ENCODE measurements at places on chromosomes 11 and 22.

DNA sequence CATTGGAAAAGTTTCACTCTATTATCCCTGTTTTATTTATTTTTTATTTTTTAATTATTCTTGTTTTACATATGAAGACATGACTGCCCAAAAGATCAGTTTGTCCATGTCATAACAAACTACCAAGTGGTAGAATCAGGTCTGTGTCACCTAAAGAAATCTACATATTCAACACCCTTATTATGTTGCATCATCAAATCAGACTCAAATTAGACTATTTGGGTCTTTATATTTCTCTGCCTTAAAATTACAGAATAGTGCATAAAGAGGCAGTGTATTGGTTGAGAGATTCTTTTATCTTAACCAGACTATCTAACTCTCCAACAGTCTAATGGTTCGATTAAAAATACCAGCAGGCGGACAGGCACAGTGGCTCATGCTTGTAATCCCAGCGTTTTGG lies 18.5 kb upstream of the ATP5MG start:
- DNase-seq, result no peak

- no peak for DNase-seq
Observed at GRCh38 chr22:29351891-29352290, 36.4 kb upstream of the RASL10A start.

DNA sequence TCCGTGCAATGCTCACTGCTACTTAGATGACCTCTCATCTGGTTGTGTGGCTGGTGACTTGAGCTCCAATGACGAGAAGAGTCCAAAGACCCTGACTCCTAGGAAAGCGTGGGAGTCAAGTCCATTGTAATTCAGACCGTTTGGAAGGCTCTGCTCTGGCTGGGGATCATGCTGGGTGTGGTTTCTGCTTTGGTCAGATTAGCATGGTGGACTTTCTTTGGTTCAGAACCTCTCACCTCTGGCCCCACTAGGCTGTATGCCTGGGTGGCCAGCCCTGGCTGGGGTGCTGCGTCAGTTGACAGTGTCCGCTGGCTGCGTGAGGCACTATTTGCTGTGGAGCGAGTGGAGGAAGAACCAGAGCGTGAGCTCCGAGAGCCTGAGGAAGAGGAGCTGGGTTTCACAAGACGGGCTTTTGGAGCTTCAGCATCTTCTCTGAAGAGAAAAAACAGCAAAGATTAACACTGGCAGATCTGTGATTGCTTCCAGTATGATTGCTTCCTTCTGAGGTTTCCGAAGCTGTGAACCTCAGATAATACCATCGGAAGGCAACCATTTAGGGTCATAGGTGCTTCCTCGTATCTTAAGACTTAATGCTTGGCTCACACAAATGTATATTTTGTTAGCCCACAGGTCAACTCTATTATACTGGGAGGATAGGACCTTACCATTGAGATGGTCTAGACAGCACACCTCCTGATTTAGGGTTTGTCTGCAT lies 11.6 kb upstream of the HSPA8 start:
- DNase-seq, result no peak

- no peak for DNase-seq
Observed at GRCh38 chr11:27357250-27357649, 5.8 kb downstream of the CCDC34 start.

DNA sequence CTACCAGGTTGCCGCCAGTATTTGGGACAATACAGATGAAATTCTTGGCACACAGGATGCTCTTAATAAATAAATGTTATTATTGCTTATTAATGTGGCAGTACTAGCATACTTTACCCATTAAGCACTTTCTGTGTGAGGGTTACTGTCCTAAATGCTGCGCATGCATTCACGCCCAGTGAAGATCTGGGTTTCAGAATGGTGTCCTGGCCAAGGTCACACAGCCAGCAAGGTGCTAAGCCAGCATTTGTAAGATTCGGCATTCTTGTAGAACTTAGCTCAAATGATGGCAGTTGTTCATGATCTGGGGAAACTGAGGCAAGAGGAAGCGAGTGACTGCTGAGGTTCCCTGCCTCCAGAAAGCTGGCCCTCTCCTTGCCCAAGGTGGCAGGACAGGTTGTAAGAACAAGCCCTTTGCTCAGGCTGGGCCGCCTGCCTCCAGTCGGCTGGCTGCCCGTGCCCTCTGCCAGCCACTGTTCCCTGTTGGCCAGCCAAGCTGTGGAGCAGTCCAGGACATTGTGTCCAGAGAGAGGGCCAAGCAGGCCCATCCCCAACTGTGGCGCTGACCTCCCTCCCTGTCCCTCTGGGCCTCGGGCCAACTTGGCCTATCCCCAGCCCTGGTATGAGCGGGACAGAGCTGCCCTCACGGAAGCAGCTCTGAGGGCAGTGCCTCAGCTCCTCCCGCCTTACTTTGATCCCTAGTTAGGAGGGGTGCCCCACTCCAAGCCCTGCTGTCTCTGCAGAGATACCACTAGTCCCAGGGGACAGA lies 28.8 kb downstream of the TOB2 start:
- no peak for DNase-seq

DNA sequence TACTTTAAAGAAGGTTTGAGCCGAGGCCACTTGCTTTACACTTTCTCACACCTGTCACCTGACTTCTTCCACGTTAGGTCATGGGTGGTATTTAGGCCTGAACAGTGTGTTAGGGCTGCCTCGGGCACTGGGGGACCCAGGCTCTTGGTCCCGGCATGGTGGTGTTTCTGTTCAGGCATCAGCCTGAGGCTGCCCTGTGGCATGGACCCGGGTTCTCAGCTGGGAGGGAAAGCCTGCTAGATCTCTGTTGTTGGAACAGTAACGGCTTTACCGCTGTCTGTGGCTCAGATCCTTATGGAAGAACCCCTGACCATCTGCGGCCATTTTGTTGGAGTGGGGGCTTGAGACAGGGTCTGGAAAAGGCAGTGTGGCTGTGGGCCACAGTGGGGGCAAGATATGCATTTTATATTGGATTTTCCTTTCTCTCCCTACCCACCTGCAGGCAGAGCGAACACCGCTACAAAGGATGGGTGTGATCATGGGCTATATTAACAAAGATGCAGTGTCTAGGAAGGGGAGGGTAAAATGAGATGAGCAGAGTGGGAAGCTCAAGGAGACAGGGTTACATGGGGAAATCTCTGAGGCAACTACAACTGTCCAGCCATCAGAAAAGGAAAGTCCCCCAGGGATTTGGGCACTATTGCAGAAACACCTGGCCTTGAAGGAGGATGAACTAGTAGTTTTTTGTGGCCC lies 1.6 kb upstream of the KCNJ11 start:
- no peak for DNase-seq

DNA sequence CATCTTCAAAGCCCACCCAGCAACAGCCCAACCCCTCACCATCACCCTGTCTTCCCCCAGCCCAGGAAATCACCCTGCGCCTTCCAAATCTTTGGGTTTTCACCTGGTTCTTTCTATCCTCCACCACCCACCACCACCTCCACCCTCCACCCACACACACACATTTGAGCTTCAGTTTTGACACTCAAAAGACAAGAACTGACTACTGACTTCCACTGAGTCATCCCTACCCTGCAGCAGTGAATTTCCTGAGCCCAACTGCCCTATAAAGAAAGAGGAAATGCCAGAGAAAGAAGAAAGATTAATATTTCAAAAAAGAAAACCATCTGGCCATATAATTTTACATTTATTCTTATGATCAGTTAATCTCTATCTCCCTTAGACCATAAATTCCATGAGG lies 137.5 kb downstream of the CHST1 start:
- DNase-seq, result no peak

- no peak for DNase-seq
Observed at GRCh38 chr11:76758311-76758710, 24.8 kb upstream of the TSKU start.

- DNase-seq, result no peak
Observed at GRCh38 chr22:24271386-24271854, 789 bp downstream of the SPECC1L start.

- DNase-seq, result no peak
Observed at GRCh38 chr11:5611627-5612026, 13.2 kb upstream of the TRIM34 start.

GRCh38 chr11:43555816-43556611 lies 124.5 kb upstream of the HSD17B12 start:
- DNase-seq, result no peak

GRCh38 chr22:38353142-38353629 lies 36.0 kb upstream of the CSNK1E start:
- peak; percentile 69 for DNase-seq

GRCh38 chr22:49328630-49329405 lies 498.9 kb downstream of the BRD1 start:
- no peak for DNase-seq

GRCh38 chr22:19801340-19802000 lies 40.9 kb downstream of the TBX1 start:
- DNase-seq, result no peak

DNA sequence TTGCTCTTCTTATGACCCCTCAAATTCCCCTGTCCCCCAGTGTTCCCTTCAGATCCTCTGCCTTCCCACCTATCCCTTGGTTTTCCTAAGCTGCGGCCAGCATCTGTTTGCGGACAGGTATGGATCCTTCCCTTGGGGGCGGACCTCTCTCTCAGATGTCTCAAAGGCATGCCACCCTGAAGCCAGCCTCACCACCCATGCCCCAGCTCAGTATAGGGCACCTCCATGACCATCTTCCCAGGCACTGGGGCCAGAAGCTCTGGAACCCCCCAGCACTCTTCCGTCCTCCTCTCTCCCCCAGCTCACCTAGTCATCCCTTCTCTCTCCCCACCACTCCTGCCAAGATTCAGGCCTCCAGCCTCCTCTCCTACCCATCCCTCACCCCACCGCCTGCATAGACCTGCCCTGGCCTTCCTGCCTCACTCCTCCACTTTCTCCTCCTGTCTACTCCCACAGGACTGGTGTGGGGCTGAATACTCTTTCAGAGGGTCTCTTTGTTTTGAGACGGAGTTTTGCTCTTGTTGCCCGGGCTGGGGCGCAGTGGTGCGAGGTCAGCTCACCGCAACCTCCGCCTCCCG lies 2.2 kb downstream of the LRRC75B start:
- DNase-seq, result no peak

GRCh38 chr11:8730697-8731020 lies 48.1 kb downstream of the RPL27A start:
- DNase-seq, result no peak

DNA sequence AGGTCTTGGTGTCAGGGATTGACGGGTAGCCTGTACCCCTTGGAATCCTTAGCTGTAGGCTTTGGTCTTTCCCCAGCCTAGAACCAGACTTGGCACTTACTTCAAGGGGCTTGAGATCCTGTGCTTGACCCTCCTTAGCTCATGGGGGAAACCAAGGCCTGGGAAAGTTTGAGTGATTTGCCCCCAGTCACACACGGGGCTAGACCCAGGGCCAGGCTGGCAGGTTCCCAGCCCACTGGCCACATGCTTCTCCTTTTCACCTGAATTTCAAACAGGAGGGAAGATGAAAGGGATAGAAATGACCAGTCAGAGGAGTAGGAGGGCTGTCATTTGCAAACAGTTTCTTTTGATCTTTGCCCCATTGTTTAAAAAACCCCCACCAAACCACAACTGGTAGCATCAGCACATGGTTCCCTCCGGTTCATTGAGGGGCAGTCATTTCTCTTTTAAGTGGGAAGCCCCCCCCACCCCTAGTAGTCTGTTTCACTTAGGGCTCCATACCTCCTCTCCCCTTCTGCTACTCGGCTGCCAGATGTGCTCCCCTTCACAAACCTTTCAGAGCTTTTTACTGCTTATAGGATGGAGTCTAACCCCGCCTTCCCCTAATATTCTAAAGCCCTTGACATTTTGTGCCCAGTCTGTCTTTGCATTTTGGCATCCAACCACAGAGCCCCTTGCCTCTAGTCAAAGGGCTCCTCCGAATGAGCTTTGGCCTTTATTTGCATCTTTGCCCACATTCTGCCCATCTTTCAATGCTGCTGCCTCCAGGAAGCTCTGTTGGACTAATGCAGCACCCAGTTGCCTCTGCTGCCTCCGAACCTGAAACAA lies 37.6 kb downstream of the ZNRF3 start:
- DNase-seq, result no peak

- DNase-seq, result no peak
Observed at GRCh38 chr11:101576456-101576855, 7.4 kb downstream of the TRPC6 start.

DNA sequence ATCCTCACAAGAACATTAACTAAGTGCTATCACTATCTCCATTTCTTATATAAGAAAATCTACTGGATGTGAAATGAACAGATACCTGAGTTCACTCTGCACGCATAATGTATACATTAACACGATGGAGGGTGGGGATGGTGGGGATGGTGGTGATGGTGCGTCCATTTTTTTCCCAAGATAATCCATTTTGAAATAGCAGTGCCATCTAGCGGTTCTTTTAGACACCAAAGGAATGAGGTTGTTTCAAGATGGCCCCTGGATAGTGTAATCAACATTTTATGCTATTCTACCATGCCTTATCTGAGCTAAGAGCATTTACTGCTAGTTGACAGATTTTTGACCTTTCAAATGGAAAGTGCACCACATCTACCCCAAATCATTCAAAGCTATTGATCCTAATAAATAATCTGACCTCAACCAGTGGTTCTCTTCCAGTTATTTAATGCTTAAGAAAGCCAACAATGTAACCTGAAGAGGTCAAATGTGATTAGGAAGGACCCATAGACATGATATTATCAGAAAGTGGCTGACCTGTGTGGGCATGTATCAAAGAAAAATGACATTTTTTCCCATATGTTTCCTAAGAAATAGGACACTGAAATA lies 714.7 kb upstream of the TENM4 start:
- no peak for DNase-seq

DNA sequence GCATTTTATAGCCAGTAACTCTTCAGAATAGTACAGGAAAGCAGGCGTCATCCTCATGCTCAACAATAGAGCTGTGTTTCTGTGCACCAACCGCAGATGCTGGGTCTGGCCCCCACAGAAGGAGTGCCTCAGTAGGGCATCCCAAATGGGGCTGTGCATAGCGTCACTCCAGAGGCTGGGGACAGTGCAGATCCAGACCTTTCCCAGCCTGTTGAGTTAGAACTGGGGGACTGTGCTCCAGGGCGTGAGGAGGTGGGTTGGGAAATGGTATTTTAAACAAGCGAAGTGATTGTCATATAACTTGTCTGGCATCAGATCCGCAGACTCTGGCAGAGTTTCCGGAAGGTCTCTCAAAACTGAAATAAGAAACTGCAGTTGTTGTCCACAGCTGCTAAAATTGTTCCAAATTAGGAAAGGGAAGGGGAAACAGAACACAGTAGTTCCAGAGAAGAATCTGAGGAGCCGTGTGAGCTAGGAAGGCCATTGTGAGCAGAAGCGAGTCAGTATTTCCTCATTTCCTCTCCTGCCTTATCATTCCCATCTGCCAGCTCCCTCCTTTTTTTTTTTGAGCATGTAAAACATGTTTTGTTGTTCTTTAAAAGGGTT lies 52.2 kb downstream of the JAM3 start:
- DNase-seq, result no peak

DNA sequence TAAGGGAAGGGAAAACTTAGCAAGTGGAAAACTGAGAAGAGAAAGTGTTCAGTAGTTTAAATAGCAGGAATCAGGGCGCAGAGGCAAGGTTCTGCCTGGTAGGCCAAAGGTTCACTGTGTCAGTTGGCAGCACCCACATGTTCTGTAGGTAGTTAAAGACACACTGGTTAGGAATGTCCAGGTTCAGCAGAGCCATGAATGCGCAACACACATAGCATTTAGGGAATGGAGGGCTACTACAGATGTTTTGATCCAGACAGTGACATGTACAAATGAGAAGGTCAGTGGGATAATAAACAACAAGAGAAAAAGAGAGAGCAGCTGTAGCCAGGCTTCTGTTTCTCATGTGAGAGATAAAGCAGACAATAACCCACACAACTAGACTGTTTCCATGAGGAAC lies 56.2 kb upstream of the ARHGAP42 start:
- DNase-seq, result no peak

Data from CD4-positive, alpha-beta T cell treated with Interleukin-1 beta for 1 hour (primary cell).